ENCODE measurements at places on chromosomes 3 and 15. TPM values are rescaled to one million over a fixed set of nuclear protein-coding genes. Genes with fewer than 3 reads are reported as not detected.
A peak's percentile ranks its signal among the peaks of the same experiment; 100 is the strongest.

DNA sequence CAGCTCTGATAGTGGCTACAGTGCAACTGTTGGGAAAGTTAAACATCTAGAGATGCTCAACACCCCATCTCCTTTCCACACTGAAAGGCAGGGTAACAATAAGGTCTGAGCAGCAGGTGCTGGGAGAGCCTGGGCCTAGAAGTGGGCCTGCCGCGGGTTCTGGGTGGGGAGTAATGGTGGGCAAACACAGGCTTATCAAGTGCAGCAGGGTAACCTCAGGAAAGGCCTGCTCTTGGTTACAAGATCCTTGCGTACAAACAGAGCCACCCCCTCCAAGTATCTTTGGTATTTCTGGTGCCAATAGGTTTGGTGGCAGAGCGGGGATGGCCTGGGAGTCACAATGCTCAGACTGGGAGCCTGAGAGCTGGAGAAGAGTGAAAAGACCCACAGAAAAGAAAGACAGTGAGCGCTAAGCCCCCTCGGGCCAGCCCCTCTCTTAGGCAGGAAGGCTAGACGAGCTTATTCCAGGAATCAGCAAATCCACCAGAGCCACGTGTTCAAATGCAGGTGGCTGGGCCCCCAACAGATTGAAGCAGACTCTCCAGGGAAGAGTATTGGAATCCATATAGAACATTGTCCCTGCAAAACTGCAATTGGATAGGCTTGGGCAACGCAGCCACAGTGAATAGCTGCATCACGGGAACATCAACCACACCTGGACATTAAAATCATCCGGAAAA, 2.7 kb downstream of the IQSEC1 start:
- DNase-seq = no peak

DNA sequence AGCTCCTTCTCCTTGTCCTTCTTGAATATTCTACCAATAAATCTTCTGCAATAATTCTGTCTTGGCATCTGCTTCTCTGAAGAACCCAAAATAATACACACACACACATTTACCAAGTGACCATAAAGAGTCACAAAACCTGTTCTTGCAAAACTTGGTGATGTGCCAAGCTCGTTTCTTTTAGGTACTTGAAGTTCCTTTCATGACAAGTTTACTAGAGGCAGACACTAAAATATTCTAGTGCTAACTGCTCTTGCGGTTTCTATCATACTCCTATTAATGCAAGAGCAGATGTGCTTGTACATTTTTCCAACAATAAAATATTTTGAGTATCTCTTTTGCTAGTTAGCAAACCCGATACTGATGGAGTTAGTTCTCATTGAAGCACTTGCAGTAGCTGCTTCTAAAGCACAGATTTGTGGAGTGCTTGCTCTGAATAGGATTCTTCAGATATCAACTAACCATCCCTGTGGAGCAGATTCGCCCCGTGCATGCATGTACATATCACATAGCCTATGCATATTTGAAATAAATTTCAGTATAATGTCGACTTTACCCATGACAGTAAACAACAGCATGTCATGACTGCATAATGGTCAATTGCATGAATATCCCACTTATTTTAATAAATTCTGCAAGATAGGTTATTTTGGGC, 23.2 kb downstream of the HHLA2 start:
- peak; percentile 69 for DNase-seq

The CD200R1 gene
- 0.33 TPM for total RNA-seq

DNA sequence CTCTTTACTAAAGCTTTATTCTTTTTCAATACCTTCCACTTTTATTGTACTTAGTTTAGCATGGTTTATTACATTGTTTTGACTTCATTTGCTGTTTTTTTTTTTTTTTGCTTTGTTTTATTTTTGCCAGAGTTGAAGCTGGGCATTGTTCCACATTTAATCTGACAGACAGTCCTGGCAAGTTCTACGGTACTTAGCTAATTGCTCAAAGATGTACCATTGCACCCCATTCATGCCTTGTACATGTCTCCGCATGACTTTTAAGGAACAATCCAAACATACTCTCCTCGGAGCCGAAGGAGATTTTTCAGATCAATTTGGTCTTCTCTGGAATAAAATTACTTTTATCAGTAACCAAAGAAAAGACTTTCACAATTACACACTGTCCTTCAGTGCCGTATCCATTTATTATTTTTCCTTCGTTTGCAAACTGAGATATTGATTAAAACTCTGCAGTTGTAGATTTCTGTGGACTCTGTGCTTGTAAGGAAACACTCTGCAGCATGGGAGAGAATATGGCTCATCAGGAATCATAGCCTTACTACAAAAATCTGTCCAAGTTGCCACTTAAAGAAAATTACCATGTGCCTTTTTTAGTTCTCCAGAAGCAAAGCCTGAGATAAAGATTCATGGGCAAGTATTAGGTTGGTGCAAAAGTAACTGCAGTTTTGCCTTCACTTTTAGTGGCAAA, 952.0 kb downstream of the AGBL1 start:
- DNase-seq = peak; percentile 55

- DNase-seq = peak; percentile 0
These were observed 269.2 kb downstream of the ZBBX start for GRCh38 chr3:167110901-167111300.

GRCh38 chr15:77075528-77075927, 4.6 kb upstream of the TSPAN3 start:
- peak; percentile 57 for DNase-seq

DNA sequence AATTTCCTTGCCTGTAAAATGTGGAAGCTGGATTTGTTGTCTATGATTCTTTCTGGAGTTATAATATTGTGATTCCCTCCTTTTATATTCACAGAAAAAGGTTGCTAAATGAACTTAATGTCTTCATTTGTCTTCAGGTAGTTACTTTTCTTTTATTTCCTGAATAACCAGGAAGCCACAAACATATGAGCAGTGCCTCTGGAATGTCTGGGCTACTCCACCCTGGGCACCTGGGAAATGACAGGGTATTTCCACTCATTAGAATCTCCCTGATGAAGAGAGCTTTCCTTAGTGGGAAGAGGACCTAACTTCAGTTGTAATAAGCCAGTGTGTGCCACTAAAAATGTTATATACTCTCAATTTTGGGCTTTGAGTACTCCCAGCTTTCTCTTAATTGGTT, 3.8 kb upstream of the SLMAP start:
- peak; percentile 90 for DNase-seq

The ACKR2 gene
- 0.67 TPM for total RNA-seq

The ZBTB47 gene
- total RNA-seq = 21.8 TPM

Data from mammary epithelial cell (primary cell).